ENCODE measurements at places on chromosomes 16 and 17.

DNA sequence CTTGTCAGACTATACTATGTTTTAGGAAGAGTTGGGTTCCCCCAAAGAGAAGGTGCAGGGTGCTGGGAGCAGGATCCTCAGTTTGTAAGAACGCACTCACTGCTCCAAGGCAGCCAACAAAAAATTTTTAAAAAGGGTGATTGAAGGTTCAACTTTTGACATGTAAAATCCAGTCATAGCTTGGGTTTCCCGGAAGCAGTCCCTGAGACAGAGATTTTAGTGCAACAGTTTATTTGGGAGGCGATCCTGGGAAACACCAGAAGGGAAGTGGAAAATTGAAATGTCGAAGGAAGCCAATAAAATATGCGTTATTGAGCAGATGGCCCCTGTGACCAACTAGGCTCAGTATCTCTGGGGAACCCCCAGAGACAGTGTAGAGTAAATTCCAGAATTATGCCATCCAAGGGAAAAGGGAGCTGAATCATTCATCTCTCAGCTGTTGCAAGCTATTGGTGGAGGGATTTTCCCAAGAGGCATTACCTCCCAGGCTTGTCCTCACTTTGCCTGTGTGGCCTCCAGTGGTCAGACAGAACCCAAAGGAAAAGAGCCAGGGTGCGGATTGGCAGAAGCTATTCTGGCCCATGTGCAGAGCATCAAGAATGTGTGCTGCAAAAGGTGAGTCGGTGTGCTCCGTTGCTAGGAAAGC, 72.9 kb downstream of the HS3ST3B1 start:
- no peak for DNase-seq

DNA sequence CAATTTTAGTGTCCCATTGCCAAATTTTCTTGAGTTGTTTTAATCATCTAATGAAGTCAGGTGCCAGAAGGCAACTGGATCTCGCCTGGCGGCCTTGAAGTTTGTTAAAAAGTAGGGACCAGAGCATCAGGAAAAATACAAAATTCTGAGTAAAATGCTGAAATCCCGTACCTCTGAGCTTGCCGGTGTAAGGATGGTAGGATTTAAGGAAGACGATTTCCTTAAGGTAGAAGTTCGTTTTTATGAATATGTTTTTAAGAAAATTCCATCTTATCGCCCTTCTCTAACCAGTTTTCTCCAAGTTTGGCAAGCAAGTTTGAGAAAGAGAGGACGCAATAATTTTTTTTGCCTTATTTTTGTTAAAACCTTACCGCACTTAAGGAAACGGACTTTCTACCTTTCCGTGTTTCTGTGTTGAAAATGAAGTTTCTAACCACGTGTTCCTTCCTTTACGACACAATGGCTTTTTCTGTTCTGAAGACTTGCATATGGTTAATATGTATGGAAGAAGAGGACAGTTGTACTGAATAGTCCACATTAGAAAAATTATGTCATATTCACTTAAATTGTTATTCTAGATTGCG, 748 bp downstream of the ATF7IP2 start:
- DNase-seq, result no peak

DNA sequence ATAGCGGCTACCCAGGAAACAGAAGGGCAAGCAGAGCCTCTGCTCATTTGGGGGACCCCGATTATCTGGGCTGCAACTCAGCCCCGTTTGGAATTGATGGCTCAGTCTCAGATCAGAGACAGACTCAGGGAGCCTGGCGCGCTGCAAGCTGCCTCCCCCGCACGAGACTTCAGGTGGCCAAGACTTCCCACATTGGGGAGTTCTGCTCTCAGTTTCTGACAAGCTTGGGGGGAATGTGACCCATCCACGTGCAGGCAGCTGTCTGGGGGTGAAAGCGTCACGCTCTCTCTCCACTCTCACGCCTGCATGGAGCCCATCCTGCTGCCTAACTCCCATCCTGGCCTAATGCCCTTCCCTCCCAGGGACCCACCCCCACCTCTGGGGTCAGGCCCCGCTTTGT, 157.6 kb upstream of the GSE1 start:
- DNase-seq, result no peak

DNA sequence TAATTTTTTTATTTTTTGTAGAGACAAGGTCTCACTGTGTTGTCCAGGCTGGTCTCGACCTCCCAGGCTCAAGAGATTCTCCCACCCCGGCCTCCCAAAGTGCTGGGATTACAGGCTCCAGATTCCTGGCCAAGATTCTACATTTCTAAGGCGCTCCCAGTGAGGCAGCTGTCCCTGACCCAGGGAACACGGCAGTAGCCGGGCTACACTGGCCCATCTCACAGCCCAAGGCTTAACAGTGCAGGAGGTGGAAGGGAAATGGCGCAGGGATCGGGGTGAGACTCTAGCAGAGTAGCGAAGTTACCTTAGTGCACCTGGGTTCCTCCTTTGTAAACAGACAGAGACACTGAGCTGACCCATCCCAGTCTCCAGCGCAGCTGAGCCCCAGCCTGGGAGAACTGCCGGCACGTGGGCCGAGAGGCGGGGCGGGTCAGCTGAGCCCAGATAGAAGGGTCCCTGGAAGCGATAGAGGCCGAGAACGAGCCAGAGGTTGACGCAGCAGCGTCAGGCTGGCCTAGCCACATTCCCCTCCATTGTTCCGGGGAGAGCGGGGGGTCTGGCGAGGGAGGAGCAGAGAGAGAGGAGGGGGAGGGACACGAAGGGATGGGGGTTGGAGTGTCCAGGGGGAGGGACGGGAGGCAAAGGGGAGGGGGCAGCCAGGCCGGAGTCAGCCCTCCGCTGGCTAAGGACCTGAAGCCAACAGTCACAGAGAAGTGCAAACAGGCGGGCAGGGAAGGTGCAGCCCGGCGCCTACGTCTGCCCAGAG, 2.5 kb downstream of the CARHSP1 start:
- DNase-seq, result no peak

DNA sequence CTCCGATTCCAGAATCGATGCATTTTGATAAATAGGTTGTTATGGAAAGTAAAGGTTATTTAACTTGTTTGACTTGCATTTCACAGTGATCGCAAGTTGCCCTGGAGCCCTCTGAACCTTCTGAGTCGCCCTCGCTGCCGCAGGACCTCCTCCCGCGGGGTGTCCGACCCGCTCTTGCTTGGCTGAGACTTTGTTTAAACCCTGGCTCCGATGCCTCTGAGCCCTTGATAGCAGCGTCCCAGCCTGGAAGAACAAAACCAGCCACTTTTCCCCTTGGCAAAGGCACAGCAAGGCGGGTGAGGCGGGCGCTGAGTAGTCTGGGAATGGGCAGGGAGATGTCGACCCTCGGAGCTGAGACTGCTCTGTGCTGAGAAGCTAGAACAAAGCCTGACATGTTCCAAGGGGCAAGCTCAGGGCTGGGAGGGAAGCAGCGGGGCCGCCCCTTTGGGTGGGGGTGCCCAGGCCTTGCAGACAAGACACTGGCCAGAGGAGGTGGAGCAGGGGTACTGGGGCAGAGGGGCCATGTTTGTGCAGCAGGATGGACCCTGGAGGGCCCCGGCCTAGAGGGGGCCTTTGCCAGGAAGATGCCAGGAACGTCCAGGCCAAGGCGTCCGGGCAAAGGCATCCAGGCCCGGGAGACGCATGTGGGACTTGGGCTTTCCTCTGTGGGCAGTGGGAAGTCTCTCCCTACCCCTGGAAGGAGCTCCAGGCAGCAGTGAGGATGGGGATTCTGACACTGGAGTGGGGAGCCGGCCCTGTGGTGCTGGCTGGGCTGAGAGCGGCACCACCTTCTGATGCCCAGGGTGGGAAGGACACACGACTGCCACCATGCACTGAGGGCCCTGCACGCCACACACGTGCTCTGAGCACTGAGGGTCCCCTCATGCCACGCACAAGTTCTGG, 30.3 kb upstream of the CDH15 start:
- DNase-seq, result no peak

DNA sequence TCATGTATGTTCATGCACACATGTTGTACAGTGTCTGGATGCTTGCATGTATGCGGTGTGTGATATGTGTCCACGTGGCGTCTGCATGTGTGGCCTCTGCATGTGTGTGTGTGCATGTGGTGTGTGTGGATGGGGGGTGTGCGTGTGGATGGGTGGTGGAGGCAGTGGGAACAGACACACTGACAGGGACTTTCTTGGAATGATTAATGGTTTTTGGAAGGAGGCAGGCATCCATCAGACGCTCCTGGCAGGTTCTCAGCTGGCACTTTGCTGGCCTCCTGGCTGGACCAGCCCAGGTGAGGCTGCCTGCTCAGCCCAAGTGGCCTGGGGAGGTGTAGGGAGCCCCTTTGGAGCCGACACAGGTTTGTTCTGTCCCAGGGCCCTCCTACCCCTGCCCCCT, 121.2 kb upstream of the CIBAR2 start:
- DNase-seq, result no peak

DNA sequence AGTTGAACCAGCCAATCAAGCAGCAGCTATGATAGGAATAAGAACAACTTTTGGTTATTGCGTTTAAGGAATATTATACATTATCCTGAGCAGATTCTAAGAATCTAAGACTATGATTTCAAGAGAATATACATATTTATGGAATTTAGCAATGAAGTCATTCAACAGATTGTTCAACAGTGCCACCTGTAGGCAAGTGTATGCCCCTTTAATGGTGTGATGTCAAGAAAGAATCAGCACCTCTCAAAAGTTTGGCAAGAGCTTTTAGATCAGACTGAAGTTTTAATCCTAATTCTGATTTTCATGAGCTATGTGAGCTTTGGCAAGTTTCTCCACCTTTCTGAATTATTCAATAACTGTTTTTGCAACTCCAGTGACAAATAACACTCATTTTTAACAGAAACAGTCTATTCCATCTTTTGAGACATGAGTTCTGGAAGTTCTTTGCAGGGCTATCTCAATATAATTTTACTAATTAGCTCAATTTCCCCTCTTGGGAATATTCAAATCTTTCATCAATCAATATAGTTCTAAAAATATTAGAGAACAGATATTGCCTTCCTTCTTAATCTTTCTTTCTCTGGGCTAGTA, 474.3 kb upstream of the TOM1L1 start:
- DNase-seq, result no peak

- DNase-seq, result no peak
These were observed 39.2 kb downstream of the CYLD start for GRCh38 chr16:50781043-50781442.

- no peak for DNase-seq
These were observed 32.9 kb downstream of the HS3ST3A1 start for GRCh38 chr17:13568582-13569397.

- no peak for DNase-seq
These were observed 13.5 kb downstream of the TLE7 start for GRCh38 chr16:71428385-71428784.

DNA sequence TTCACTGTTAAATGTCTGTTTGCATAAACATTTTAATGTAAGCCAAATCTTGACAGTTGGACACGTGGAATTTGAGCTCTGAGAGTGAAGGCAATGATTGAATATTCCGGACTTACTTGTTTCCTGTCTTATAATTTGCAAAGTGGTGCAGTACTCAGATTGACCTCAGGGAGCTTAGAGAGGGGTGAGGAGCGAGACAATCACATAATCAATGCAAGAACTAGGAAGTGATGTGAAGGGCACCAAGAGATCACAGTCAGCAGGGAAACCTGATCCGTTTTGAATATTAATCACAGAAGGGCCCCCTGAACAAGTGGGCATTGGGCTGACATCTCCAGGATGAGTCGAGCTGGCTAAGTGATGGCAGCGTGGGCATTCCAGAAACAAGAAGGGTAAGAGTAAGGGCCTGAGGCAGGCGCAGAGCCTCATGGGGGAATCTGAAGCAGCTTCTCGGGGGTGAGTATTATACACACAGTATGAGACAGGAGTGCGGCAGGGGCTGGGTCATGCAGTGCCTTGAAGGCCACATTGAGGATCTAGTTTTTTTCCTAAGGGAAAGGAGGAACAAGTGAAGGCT, 26.1 kb downstream of the TEX2 start:
- DNase-seq, result no peak

DNA sequence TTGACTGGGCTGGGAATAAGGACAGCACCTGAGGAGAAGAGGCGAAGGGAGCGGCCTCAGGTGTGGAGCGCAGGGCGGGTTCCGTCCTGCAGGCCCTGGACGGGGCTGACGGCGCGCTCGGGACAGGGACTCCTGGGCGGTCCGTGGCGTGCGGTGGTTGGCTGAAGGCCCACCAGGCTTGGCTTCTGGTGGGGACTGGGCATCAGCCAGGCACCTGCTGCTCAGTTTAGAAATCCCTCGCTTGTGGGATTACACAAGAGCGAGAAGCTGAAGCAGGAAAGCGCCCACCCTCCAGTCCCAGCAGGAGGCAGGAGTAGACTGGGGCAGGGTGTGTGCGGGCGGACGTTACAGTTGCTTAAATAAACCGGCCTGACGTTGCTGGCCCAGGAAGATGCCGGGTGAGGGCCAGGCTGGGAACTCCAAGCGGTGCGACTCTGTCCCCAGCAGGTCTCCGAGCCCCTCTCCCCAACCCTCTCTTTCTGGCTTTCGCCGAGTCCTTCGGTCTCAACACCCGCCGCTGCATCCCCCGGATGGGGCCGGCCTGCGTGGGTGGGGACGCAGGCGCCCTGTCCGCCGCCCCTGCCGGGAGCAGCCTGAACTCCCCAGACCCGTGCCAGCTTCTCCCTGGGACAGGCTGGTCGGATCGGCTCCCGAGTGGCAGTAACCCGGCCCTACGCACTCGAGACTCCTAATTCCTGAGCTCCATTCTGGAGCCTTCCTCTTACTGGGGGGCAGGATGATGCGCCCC, 639 bp downstream of the MIF4GD start:
- DNase-seq, result peak; percentile 64

DNA sequence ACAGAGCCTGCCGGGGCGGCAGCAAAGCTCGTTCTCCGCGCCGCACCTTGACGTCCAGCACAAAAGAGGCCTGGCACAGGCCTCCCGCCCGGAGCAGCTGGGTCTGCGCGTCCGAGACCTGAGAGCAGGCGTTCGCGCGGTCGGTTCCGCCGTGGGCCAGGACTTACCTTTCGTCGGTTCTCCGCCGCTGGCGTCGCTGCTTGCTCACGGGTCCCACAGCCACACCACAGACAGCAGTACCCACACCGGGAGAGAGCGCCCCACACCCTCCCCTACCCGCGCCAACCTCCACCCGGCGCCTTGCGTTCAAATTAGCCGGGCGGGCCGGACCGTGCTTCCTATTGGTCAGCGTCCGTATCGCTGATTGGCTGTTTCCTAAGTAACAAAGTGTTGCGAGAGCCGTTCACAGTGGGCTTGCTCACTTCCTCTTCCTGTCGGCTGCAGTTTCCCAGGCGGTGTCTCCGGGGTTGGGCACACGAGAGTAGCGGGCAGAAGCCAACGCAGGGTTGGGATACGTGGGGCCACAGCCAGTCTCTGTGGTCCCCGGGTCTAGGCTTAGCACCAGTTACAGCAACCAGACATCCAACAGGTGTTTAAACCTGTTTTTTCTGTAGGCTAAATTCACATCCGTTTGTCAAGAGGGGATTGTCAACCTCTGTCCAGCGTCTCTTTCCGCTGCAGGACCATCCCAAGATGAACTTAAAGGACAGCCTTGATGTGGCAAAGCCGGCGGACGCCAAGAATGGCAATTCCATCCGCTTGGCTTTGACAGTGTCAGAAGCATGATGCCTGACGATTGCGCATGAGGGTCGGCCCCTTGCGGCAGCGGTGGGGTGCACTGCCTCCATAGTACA, at the start of gene KIF18B:
Gene KIF18B, minus strand, starts transcription at position 313 of the 854 bp plus-strand sequence. CDS start 11,429 bp downstream, outside the sequence.
- peak; percentile 96 for DNase-seq

- DNase-seq, result peak; percentile 2
These were observed 56.0 kb downstream of the TNFRSF13B start for GRCh38 chr17:16915752-16916556.
